ENCODE measurements at places on chromosomes 2 and 18.

GRCh38 chr18:46334868-46335281, 230.7 kb downstream of the HAUS1 start:
- DNase-seq: no peak

DNA sequence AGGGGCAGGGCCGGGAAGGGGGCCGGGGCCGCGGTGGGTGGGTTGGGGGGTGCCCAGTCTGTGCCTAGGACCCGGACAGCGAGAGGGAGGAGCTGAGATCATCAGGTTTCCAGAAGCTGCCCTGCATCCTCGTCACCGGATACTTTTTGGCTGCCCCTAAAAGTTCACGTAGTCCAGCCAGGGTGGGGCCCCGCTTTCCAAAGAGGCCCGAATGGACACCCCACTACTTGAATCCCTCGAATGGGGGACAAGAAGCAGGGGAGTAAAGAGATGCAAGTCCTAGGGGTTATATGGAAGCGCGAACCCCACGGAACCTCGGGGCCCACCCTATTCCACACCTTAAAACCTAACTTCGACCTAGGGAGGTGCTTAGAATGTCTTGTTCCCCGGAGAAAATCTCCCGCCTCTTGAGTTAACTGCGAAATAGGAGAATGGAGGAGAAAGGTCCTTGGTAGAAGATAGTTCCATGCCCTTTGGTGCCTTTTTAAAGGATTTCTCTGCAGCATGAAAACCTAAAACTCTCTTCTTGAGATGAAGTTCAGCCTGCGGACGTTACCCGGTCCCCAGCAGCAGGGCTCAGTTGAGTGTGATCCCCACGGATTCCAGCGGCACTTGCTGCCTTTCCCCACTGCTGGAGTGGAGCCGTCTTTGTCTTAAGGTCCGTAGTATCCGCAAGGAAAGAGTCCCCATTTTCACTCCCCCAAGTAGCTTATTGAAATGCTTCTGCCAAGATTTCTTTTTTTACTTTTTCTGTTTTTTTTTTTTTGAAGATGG, 2.1 kb upstream of the RNF152 start:
- DNase-seq: no peak

DNA sequence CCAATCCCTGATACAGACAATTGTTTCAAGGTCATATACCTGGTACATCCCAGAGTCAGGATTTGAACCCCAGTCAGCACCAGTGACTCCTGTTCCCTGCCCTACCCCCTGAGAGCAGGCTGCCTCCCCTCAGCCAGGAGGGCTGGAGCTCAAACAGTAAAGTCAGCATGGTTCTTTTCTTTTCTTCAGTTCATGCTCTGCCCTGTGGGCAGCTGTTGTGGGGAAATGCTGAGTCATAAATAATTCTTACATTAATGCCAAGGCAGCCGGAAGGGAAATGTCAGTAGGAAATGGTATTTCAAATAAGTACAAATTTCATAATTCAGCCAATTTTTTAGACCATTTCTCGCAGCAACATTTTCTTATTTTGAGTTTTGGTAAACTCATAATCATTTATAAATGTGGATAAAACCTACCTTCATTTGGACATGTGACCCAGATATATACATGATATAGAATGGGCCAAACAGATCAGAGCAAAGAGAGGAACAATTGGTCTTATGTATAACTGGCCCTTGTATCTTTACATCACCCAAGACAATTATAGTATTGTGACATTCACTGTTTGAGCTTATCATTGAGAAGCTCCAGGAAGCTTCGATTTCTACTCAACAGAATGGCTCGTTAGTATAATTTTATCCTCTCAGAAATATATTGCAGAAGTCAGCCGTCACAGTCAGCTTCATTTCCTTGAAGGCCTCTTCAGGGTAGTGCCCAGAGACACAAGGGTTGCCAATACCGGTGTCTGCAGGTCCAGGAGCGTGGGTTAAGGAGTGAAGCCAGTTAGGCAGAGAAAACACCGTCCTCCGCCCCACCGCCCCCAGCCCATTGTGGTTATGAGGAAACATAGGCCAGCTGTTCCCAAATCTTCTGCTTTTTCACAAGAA, 28.0 kb upstream of the SCYGR1 start:
- no peak for DNase-seq

DNA sequence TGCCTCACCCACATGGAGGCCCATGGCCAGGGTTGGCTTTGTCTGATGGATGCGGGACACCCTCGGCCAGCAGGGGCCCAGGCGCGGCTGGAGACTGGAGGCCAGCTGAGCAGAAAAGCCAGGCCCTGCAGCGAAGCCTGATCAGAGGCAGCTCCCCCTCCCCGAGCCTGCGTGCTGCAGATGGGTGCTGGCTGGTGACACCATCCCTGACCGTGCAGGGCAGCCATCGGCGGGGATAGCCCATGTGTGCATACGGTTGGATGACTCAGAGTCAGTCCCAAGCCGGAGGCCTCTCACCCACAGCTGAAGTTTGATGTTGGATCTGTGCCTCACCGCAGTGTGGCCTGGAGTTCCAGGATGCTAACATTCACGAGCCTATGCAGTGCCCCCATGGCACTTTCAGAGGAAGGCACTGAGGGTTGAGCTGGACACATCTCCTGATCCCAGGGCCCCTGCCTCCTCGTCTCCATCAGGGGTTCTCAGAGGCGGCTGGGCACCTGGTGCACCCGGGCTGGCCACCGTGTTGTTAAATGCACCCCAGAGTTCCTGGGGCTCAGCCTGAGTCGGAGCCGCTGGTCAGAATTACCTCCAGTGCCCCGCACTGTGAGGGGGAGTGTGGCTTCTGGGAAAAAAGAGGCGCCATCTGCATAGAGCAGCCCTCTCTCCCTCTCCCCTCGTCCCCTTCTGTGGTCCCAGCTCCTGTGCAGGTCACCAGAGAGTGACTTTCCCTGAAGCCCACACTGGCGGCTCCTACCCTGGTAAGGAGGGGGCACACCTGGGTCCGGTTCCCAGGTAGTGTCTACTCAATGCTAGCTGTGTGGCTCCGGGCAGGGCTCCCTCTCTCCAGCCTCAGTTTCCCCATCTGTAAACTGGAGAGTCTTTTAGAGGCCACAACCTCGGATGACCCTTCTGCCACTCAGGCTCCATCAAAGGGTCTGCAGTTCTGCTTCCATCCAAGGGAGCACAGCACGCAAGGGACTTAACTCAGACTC, 19.4 kb upstream of the KIF1A start:
- DNase-seq: no peak

GRCh38 chr2:109720380-109721106, 73.6 kb upstream of the RGPD5 start:
- no peak for DNase-seq

GRCh38 chr2:46410273-46411244, 68.8 kb upstream of the TMEM247 start:
- no peak for DNase-seq

DNA sequence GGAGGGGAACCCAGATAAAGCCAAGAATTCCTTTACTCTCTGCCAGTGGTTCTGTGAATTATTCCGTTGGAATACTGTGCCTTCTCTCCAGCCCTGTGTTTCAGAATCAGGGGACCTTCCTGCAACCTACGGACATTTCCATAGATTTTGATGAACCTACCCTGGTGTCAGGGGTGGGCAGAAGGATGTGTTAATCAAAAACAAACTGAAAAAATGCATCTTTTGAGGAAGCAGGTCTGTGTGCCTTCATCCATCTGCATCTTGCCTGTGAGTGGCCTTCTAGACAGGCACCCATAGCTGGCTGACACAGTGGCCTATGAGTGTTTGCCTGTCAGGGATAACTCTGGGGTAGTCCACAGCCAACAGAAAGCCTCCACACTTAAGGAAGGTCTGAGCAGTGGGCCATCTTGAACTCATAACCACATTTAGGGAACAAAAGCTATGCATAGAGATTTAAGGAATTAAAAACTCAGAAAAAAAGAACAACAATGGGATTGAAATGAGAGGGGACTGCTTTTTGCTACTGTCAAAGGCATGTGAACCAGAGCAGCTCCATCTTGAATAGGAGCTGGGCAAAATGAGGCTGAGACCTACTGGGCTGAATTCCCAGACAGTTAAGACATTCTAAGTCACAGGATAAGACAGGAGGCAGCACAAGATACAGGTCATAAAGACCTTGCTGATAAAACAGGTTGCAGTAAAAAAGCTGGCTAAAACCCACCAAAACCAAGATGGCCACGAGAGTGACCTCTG, 45.9 kb upstream of the ITGA6 start:
- no peak for DNase-seq

- no peak for DNase-seq
These were observed 42.0 kb upstream of the ASXL2 start for GRCh38 chr2:25920336-25920735.
